ENCODE measurements at places on chromosomes 1 and 21. TPM values are rescaled to one million over a fixed set of nuclear protein-coding genes. Genes with fewer than 3 reads are reported as not detected.
A peak's percentile ranks its signal among the peaks of the same experiment; 100 is the strongest.

DNA sequence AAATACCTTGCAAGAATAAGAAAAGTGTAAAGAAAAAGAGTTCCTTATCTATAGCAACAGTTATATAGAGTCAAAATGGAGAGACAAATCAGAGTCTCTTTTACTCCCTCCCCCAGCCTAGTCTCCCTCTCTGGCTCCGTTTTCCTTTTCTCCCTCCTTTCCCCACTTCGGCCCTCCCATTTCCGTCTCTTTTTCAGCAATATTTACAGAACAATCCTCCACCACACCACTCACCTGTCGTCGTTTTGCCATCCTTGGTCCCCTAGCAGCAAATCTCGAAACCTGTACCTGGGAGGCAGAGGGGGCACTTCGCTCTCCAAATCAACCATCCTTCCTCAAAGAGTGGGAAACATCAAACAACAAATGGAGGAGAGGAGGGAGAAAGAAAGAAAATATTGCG is 259 bp downstream of the KCNT2 start:
- no peak for DNase-seq

The ANGPTL7 gene
- not detected for total RNA-seq

The TMEM82 gene
- total RNA-seq: not detected

The CLCA1 gene
- total RNA-seq: not detected

DNA sequence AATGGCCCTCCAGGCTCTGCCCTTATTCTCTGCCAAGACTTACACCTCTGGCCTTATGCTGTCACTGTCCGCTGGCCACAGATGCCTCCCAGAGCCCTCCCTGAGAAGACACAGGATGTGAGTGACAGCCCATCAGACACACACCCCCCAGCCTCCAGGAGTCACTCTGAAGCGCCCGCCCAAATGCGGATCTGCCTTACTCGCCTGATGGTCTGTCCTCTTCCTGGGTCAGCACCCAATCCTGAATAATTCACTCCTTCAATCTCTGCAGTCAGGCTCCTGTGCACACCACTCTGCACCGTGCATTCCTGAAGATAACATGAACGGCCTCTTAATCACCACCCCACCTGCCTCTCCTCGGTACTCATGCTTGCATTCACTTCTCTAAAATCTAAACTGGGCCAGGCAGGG is 14.7 kb downstream of the CLSTN1 start:
- DNase-seq: no peak

- DNase-seq: no peak
Measured at GRCh38 chr21:14889080-14889810, 175.6 kb downstream of the NRIP1 start.

The FMO1 gene
- not detected for total RNA-seq

- DNase-seq: peak; percentile 31
Measured at GRCh38 chr1:113046569-113046968, 26.4 kb upstream of the LRIG2 start.

DNA sequence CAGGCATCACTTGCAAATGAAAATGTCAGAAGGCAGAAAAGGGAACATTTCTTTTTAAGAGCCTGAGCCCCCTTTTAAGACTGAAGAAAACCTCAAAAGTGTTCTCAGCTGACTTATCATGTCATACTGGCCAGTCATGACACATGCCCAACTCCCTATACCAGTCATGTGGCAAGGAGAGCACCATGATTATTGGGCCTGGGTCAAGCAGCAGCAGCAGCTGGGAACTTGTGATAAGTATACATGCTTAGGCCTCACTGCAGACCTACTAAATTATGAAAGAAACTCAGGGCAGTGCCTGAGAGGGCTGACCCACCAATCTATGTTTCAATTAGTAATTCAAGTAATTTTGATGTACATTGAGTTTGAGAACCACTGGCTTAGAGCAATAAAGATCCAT is 8.6 kb downstream of the RO60 start:
- no peak for DNase-seq

DNA sequence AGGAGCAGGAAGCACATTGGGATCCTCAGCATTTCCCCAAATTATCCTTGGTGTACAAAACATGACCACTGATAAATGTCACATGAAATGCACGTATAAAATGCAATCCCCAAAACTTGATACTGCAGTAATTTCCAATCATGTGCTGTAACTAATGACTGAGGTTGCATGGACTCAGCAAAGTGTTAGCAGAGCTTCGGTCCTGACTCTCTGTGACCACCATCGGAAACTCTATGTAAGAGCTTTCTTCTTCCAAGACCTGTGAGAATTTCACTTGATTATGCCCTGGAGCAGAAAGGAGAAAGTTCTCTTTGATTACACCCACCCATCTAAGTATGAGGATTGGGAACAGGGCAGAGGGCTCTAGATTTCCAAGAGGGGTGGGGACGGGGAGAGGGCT is 908 bp downstream of the CD53 start:
- no peak for DNase-seq

GRCh38 chr1:205273551-205273982 is 45.8 kb downstream of the TMCC2 start:
- DNase-seq: peak; percentile 94

DNA sequence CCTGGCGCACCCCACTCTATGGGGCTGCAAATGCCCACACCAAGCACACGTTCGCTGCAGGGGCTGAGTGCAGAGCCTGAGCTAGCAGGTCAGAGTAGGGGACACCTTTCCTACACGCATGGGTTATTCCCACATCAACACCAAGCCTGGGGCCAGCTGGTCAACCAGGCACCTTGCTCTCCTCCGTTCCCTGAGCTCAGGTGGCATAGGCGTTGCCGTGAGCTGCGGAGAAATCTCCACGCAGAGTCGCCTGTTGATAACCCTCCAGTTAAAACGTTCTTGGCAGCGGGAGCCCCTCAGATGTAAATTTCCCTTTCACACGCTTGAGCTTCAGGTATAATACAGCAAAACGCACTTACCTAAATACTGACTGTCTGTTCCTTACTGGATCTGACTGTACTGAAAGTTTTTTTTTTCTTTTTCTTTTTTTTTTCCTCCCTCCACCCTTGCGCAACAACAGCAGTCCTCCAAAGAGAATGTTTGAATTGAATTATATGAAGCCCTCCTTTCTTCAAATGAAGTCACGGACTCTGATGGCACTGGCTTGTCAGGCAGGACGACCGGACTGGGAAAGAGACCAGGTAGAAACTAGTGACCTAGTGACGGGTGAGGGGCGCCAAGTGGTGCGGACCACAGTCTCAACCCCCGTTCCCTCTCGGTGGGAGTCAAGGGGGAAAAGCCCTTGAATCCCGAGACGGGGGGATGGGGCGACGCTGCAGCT is 2.1 kb downstream of the BRINP3 start:
- no peak for DNase-seq

- peak; percentile 45 for DNase-seq
Measured at GRCh38 chr1:43367026-43367903, 546 bp downstream of the ELOVL1 start.

The ERICH3 gene
- not detected for total RNA-seq

GRCh38 chr1:67894981-67895735 is 61.9 kb upstream of the GNG12 start:
- no peak for DNase-seq

DNA sequence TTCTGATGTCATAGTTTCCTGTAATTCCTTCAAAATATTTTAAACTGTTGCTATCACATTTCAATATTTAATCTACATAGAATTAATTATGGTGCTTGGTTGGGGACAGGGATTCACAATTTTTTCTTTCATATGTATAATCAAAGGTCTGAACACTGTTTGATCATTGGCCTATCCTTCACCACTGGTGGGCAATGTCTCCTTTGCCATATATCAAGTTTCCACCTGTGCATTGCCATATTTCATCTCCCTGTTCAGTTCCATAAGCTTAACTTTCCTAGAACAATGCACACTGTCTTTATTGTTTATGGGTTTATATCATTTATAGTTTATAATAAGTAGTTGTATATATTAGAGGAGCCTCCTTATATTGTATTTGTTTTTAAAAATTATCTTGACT is 374.9 kb upstream of the PTBP2 start:
- DNase-seq: no peak

- DNase-seq: no peak
Measured at GRCh38 chr21:42248783-42249597, 30.1 kb downstream of the ABCG1 start.

DNA sequence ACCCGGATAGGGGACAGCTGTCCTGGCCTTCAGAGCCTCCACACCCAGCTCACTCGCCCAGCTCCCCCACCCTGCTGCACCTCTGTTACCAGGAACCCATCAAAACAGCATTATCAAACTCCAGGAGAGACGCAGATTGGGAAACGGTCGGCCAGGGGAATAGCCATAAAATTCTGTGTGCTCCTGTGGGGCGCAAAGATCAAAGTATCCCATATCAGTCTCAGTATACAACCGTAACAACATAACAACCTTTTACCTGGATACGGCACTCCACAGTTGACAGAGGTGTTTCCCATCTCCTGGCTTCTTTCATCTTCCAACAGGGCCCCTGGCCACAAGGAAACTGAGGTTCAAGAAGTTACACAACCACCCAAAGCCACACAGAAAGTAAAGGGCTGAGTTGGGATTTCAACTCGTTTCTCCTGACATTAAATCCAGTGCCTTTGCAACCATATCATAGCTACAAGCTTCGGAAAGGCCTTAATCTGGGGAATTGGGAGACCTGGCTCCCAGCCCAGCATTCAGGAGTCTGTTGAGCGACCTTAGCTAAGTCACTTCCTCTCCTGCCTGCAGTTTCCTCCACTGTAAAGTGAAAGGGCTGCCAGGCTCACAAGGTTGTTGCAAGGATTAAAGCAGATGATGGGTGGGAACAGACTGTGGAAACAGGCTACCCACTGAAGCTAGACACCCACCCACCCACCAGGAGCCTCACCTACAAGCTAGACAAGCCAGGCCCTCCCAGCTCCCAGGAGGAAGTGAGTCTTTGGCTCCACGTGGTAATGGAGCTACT is 8.1 kb upstream of the EPHB2 start:
- no peak for DNase-seq

The ASCL5 gene
- total RNA-seq: not detected

The WDR64 gene
- total RNA-seq: not detected

The CD1B gene
- not detected for total RNA-seq

The SAMD11 gene
- total RNA-seq: not detected

The ACOT11 gene
- total RNA-seq: 1.2 TPM

The PRELP gene
- not detected for total RNA-seq

- DNase-seq: no peak
Measured at GRCh38 chr1:203187304-203187685, 791 bp upstream of the CHI3L1 start.

GRCh38 chr1:49842596-49842995 is 181.2 kb downstream of the AGBL4 start:
- DNase-seq: no peak

DNA sequence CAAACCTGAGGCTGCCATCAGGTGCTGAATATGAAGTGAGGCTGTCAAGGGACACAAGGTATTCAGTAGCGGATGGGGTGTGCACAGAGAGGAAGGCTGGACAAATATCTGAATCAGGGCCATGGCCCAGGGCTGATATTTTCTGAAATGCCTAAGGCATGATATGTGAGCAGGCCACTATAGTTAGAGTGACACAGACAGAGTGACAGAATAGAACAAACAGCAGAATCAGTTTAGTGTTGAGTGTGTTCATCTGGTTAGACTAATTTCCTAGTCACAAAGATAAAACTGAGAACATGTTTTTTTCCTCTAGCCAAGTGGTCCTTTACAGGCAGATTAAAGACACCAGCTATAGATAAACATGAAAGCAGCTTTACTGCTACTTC is 3.9 kb downstream of the OVAAL start:
- DNase-seq: no peak

The CACNA1S gene
- total RNA-seq: not detected

The FAM177B gene
- not detected for total RNA-seq

The KLF17 gene
- total RNA-seq: not detected

DNA sequence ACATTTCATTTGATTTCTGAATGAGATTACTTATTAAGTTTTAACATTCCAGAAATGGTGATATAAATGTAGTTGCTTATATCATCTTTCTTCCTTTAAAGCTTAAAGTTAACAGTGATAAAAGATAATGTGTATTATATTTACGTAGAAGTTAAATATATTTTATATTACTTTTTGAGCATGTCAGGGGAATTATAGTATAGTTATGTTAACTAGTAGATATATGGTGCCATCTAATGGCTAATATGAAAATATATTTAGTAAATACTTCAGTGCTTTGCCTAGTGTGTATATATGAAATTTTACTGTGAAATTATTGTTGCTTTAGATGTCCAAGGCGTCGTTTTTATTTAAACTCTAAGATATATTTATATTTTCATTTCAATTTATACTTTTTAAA is 51.5 kb downstream of the SYT14 start:
- no peak for DNase-seq

DNA sequence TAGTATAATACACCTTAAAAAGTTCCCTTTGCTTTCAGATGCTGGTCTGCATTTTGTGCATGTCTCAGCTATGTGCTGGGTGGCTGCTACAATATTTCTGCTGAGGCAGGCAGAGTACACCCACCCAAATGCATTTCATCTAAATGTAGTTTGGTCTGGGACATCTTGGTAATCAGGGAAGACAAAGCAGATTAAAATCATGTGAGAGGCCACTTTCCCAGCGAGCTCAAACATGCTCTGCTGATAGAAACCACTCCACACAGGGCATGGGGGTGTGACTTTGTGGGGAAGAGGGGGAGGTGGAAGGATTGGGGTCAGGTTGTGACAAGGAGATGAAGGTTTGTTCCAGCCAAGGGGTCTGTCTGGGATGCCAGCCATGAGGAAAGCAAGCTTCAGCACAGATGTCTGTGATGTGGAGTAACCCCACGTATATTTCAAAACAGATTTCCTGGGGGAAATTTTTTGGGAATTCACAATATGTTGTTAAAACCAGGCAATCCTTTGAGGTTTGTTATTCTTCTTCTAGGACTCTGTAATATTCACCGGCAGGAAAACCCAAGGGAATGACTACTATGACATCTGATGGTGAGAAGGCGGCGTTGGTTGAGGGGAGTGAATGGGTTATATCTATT is 255.1 kb upstream of the FGGY start:
- DNase-seq: no peak

GRCh38 chr1:113834716-113835115 is 22.4 kb upstream of the RSBN1 start:
- no peak for DNase-seq

DNA sequence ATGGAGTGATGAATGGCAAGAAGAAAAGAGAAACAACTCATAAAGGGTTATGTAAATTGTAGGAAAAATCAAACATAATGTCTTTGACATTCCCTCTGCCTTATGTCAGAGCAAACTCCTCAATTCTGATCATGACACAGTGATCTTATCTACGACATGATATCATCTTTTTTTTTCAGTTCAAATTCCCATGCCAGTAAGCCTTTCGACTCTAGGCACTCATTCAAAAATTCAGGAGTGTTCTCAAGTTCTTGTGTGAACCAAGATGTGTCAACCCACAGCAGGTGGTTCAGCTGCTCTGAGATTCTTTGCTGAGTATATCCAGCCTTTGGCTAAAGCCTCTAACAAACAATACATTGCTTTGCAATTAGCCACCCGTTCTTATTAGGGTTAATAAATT is 97.1 kb upstream of the ESRRG start:
- DNase-seq: no peak

The CCDC27 gene
- total RNA-seq: not detected

GRCh38 chr1:54614024-54614423 is 9.3 kb downstream of the FAM151A start:
- no peak for DNase-seq

GRCh38 chr1:2545754-2546514 is 10.2 kb upstream of the TNFRSF14 start:
- peak; percentile 87 for DNase-seq
